ENCODE measurements at places on chromosomes 5 and 9.

GRCh38 chr5:180090769-180091546, 19.4 kb upstream of the RNF130 start:
- no peak for DNase-seq

- DNase-seq: no peak
Observed at GRCh38 chr5:74949976-74950375, 83.8 kb upstream of the FAM169A start.

DNA sequence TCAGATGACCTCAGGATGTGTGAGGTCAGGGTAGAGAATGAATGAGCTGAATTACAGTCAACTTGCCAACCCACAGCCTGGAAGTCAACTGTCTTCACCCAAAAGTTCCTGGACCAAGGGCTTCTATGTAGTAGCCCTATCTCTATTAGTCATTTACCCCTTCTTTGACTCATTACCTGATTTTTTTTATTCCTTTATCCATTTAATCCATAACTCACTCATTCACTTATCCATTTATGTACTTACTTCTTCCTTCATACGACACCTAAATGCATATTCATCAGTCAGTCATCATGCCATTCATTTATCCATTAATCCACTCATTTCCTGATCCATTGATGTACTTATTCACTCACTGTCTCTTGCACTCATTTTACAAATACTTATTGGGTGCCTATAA, 212.7 kb downstream of the PAPPA start:
- DNase-seq: no peak

GRCh38 chr5:40465416-40465815, 214.3 kb upstream of the PTGER4 start:
- DNase-seq: no peak

DNA sequence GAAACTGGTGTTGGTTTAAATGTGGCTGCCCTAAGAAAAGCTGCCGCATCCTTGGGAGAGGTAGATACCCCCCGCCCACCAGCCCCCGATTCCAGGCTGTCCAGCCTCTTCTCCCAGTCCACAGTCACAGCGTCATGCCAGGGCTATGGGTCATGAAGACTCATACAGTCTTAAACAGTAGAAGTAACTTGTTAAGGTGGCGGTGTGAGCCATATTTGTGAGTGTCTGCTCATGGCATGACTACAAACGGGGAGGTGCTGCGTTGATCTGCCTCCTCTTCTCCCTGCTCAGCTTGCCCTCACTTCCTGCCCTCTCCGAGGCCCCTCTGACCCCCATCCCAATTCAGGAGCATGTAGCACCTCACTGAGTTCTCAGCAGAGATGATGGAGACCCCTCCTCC, 20.8 kb downstream of the FGD3 start:
- no peak for DNase-seq

- no peak for DNase-seq
Observed at GRCh38 chr9:8401961-8402705, 602.6 kb upstream of the DMAC1 start.

- no peak for DNase-seq
Observed at GRCh38 chr9:135326141-135326540, 153.4 kb upstream of the PPP1R26 start.

DNA sequence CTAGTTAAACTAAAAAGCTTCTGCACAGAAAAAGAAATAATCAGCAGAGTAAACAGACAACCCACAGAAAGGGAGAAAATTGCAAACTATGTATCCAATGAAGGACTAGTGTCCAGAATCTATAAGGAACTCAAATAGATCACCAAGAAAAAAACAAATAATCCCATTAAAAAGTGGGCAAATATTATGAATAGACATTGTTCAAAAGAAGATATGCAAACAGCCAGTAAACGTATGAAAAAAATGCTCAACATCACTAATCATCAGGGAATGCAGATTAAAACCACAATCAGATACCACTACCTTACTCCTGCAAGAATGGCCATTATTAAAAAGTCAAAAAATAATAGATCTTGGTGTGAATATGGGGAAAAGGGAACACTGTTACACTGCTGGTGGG, 119.9 kb downstream of the FRMD3 start:
- no peak for DNase-seq

DNA sequence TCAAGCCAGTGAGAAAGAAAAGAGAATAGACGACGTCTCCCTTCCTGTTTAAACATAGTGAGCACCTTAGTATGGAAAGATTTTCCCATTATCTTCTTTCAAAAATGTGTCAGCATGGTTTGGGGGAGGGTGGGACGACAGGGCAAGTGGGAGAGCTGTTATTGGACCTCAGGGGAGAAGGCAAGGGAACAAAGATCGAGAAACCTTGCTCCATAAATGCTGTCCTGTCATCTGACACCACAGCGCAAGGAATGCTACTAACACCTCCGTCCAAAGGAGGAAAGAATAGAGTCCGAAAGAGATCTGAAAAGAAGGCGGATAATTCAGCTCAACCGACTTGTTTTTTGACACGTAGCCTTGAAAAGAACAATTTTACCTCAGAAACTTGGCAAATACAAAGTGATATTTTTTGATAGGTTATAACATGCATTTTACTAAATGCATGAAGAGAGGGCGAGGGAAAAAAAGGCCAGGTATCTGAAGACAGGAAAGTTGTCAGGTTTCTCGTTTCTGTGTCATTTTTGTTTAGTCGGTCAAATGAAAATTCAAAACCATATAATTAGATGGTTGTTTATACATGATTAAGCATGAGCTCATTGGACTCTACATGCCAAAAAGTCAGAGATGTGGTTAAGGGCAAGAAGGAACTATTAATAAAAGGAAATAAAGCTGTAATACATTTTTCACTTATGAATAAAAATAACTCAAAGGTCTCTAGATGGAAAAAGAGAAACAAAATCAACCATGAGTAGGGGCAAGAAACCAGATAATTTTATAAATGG, 155.7 kb downstream of the GLIS3 start:
- DNase-seq: no peak

DNA sequence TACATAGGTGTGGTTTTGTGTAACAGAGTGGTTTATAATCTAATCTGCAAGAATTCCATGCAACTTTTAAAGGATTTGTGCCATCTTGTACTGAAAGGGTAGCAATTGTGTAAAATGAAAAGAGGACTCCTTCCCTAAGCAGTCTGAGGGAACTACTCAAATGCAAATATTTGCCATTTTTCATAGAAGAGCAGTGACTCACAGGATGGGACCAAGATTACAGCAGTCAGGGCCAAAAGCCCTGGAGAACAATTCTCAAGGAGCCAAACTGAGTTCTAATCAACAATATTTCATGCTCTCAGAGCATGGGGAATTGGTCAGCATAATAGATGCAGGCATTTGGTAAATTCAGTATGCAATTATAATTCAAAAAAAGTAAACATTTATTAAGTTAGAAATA, 495.8 kb downstream of the CHSY3 start:
- DNase-seq: no peak

GRCh38 chr5:141843156-141843927, 34.9 kb downstream of the PCDH1 start:
- no peak for DNase-seq

DNA sequence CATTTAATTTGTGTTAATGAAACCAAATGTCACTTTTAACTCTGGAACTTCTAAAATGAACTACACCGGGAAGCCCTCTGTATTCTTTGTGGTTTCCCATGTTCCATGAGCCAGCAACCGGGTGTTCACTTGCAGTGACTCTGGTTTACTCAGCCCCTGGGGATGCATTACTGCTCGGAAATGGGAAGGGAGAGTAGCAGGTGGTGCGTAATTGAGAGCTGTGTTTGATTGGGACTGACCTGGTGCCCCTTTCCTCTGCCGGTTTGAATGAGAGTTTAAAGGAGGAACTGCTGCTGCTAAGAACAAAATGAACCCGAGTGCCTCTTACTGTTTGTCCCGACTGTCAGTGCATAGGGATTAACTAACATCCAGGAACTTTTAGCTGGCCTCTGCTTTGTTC, 100.1 kb upstream of the DHFR start:
- DNase-seq: no peak

DNA sequence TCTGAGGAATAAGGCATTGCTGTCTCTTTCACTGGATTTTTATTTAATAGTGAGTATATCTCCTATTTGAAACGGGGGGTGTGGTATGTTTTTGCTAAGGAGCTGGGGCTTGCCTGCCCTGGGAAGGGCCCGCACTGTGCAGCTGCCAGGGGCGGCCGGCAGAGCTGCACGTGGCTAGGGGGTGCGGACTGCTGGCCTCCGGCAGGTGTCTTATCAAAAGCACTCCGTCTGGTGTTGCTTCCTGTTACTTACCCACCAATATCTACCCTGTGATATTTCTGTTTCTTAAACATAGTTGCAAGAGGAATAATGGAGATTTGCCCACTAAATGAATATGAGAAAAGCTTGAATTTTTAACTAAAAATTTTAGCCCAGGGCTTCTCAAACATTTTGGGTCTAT, 232.0 kb downstream of the IRX1 start:
- no peak for DNase-seq

GRCh38 chr5:115968770-115969169, 6.5 kb downstream of the LVRN start:
- no peak for DNase-seq

DNA sequence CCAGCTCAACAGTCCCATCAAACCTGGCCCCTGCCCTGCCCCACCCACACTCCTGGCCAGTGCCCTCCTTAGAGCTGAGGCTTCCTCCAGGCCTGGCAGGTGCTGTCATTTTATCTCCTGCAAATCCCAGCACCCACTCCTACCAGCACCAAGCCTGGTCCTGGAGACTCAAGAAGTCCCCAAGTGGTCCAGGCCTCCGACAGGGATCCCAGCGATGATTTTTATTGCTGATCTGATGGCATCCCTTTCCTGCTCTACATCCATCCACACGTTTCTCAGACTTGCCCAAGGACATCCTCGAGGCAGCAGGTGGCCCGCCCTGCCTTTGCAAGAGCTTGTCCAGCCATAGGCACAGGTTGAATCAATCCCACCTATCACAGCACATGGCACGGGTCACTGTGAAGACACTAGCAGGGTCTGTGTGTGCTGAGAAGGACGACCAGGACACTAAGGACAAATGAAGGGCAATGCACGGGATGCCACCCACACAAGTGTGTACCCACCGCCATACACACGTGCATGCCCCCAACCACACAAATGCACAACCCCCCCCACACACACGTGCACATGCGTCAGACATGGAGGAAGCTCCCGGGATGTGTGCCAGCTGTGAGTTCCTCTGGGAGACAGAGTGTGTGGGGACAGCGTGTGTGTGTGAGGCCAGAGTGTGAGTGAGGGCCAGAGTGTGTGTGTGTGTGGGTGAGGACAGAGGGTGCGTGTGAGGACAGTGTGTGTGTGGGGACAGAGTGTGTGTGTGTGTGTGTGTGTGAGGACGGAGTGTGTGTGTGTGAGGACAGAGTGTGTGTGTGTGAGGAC, 62.4 kb upstream of the UBAC1 start:
- DNase-seq: no peak

DNA sequence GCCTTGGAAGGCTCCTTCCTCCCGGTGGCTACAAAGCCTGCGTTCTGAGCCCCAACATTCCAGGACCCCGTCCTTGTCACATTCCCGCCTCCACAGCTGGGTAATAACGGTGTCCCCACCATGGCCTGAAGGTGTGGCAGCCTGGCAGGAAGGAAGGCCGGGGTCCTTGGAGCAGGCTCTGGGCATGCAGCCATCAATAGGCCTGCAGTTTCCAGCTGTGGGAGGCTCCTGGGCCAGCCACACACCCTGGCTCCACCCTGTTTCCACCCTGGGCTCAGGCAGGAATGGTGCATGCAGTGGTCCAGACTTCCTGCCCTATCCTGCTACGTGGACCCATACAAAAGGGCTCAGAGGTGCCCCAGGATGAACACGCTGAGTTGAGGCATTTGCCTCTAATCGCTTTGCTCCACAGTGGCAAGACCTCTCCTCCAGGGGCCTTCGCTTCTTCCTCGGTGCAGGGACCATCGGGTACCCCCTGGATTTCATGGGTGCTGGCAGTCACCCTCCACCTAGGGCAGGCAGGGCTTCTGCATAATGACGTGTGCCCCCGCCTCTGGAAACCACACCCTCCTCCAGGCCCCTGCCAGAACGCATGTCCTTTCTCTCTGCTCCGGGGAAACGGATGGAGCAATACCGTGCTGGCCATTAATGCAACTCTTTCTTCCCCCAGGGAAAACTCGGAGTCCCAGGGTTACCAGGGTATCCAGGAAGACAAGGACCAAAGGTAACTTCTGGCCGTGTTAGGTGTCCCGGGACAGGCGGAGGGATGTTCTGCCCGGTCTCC, 95.1 kb upstream of the FCN2 start:
- DNase-seq: no peak

DNA sequence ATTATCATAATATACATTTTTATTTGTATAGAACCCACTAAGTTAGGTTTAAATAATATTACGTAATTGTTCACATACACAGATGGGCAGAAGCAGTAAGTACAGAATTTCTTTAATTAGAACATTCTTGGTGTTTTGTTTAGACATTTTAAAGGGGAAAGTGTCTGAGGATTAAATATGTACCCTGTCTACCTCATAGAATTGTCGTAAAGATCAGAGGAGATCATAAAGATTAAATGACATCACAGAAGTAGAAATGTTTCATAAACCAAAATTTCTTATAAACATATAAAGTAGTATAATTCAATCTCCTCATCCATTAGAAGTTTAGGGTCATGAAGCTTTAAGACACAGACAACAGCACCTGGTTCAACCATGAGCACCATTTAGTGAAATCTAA, 20.1 kb downstream of the DEPDC1B start:
- DNase-seq: no peak

- DNase-seq: no peak
Observed at GRCh38 chr5:180170810-180171567, 38.0 kb downstream of the RASGEF1C start.

- DNase-seq: no peak
Observed at GRCh38 chr5:124572971-124573370, 173.5 kb downstream of the ZNF608 start.

DNA sequence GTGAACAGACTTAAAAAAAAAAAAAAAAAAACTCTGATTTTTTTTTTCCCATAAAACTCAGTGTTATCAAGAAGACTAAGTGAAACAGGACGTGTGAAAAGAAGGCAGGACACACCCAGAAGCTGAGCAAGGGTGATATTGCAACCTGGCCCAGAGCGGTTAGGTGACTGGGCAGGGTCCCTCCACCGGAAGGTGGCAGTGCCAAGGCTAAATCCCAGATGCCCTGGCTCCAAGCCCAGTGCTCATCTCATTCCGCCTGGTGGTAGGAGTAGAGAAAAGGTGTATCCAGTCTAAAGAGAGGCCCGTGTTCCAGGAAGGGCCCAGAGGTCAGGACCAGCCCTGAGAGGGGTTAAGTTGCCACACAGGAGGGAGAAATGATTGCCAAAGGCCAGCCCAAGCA, 51.5 kb upstream of the SAP30L start:
- no peak for DNase-seq

DNA sequence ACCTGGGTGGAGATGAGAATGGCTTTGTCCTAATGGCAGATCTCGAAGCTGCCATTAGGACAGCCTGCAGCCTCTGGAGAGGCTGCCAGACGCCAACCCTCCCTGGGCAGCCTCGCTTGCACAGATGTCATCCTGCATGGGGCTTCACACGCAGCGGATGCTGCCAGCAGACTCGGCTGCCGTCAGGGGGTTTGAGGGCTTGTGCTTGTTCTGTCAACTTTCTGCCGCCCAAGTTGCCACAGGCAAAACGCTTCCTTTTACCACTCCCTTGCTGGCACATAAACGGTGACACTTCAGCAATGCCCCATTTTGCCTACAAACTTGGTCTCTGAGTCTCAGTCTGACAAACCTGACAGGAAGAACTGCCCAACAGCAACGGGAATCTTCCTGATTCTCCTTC, 24.7 kb downstream of the DAP start:
- no peak for DNase-seq

- no peak for DNase-seq
Observed at GRCh38 chr5:127746756-127747155, 43.6 kb downstream of the CCDC192 start.
